ENCODE measurements at places on chromosomes 7 and 10.

DNA sequence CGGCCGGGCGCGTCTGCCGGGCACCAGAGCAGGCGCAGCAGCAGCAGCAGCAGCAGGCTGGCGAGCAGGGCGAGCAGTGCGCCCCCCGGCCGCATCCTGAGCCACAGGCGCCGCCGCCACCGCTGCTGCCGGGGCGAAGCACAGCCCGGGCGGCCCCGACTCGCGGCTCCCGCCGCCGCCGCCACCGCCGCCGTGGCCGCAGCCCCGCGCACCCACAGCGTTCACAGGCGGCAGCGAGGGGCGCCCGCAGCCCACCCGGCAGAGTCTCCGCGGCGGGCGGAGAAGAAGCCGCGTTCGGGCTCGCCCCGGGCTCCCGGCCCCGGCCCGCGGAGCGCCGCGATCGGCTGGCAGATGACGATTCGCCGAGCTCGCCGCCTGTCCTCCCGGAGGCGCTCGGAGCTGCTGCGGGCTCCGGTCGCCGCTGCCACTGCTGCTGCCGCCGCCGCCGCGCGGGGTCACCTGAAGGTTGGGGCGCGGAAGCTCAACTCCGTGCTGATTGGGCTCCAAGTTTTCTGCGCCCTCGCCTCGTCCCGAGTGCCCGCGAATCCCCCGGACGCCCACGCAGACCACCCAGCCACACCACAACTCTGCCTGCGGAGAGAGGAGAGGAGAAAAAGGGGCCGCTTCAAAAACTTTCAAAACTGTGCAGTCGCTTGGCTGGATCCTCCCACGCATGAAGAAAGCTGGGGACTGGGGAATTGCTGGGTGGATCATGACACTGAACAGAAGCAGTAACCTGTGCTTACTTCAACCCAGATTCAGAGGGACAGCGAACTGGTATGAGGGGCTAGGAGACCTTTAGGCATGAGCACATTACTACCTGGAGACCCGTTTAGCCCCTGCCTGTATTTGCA, at the start of gene ST8SIA6:
ST8SIA6 (minus strand) TSS at position 435 of the 854 bp plus-strand sequence; CDS start at position 95, 340 bp downstream.
- no peak for DNase-seq

DNA sequence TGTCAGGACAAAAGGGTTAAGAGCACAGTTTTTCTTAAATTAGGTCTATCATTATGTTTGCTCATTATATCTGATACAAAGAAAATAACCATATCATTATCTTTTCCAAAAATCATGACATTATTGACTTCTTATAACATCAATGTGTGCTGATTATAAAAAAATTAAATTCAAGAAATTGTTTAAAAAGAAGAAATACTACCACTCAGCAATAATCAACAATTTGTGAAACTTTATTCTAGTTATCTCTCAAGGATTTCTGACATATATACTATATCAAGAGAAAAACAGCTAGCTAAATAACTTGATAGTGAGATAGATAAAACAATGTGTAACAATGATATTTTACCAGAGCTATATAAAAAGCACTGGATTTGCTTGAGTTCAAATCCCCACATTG, 360.7 kb upstream of the PHF14 start:
- no peak for DNase-seq

DNA sequence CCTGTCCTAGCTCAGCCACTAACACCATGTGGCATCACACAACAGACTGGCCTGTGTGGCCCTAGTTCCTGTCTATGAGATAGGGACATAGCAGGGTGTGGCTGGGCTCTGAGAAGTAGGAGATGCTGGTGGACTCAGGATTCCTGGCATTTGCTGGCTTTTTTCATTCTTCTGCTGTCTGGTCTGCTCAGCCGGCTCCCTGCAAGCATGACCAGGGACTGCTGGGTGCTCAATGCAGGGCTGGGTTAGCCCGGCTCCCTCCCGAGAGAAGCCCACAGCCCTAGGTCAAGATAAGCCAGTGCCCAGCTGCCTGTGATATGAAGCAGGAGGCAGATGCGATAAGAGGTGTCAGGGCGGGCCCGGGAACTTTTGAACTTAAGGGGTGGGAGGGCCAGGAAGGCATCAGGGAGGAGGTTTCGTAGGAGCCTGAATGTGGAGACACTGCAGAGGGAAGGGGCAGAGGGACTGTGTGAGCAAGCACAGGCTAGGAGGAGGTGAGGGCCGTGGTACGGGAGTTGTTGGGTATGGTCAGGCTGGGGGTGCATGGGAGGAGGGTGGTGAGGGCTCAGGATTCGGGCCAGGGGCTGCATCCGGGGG, 3.5 kb downstream of the AQP1 start:
- DNase-seq = no peak

DNA sequence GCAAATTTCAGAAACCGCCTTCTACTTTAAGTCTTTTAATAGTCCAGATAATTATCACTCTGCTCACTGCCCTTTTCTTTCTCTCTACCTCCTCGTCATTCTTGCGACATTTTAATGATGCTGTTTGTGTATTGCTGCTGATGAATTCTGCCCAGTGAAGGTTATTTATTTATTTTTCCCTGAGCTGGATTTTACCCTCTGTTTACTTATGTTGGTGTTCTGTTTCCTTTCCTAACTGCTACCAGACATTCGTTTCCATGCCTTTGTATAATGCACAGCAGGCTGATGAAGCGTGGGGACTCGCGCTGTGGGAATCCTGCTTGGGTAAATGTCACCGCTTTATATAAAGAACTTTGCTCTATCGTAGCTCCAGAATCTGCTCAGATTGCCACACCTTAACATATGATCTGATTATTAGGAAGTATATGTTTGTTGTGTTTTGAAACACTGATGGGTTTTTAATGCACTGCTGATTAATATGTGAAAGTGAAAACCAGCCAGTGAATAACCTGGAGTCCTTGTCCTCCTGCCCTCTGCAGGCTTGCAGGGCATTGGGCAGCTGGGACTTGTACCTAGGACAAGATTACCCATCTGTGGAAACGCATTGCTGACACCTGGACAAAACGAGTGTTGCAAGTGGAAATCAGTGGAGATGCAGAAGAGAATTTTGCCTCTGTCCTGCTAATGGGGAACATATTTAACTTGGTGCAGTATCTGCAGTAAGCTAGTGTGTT, 291.5 kb downstream of the SDK1 start:
- DNase-seq = no peak

DNA sequence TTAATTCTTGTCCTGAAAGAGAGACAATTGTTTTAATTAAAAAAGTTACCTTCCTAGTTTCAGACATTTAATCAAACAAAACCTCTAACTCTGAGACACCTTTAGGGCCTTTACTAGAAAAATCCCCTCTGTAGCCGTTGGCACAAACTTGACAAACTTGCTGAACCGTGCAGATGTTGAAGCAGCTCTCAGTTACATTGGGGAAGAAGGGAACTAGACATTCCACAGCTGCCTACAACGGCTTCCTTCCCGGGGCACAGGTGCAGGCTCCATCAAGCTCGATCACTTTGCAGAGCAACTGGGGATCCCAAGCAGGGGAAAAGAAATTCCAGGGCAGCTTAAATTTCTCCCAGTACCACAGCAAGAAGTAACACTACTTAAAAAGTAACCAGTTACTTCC, 141.3 kb downstream of the SKAP2 start:
- no peak for DNase-seq

DNA sequence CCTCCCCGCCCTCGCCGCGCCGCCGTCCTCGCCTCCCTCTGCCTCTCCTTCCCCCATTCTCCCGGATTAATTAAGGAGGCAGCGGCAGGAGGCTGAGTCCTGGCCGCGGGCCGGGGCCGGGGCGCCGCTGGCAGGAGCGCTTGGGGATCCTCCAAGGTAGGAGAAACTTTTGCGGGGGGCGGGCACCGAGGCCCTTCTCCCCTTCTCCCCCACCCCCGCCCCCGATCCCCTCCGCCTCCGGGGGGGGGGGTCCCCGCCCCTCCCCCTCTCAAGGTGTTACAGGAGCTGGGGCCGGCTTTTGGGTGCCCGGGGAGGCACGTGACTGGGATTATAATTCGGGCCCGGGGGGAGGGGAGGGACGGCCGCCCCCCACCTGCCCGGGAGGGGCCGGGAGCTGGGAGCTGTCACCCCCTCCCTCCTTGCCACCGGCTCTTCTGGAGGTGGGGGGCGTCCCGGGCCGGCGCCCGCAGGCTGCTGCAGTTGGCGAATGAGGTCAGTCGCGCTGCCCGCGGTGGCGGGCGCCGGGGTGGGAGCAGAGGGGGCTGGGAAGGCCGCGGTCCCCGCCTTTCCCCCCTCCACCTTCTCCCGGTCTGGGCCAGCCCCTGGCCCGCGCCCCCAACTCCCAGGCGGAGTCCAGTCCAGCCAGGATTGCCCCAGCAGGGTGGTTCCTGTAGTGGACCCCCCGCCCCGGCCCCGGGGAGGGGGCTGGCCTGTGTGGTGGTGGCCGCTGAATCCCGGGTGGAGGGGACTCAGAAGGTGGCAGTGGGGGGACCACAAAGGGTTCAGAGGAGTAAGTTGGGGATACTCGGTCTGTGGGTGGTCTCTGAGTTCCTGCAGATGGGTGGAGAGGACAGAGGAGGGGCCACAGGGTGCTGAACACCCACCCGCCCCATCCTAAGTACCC, 567 bp downstream of the GTF2IRD1 start:
- no peak for DNase-seq

DNA sequence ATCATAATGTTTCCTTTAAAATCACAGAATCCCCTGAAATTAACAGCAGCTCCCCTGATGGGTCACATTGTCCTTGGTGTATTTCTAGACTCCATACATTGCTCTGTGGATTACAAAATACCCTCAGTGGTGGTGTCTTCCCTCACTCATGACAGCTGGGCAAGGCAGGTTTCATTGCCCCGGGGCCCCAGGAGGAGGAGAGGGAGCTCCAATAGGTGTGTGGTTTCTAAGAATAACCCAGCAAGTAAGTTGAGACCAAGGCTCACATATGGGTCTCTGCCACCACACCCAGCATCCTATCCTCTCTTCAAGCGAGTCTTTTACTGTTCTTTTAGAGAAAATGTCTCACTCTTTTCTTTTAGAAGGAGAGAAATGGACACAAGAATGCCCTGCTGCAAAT, 63.6 kb downstream of the PKD1L1 start:
- DNase-seq = no peak

DNA sequence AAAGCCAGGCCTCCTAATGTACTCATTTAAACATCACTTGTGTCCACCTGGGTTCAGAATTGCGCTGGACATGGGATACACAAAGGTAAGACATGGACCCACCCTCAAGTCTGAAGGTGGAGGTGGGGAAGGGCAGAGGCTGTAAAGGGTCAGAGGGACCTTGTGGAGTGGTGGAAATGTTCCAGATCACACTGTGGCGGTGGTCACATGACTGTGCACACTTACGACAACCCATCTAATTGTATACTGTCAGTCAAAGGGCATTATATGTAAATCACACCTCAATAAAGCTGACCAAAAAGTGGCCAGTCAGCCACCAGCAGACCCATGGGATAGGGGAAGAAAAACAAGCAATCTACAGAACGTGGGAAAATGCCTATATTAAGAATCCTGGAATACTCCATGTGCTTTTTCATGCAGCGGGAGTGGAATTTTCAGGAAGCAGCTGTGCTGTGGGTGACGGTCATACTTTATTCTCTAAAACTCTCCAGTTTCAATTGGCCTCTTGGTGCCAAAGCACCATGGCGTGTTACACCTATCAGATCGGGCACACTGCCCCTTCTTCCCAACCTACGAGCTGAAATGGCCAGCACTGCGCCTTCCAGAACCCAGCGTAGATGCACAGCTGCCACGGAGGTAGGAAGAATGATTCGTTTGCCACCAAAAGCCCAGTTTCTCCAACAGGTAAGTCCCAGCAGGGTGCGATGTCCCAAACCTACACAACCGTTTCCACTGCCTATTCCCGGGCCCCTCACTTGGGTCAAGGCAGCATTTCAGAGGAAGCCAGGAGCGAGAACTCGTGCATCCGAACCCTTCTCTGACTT, 69.8 kb downstream of the PRKAG2 start:
- no peak for DNase-seq

GRCh38 chr7:148763622-148764021, 64.9 kb downstream of the CUL1 start:
- no peak for DNase-seq

DNA sequence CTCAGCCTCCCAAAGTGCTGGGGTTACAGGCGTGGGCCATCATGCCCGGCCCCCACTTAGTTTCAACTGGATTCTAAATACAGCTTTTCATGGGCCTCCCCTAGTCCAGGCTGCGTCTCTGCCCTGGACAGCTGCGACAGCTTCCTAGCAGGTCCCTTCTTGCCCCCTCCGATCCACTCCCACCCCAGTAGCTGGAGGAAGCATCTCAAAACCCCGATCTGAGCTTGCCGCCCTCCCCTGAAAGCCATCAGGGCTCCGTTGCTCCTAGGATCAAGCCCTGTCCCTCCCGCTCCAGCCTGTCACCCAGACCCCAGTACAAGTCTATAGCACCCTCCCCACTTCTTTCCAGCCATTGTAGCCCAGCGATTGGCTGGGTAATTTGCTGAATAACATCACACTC, 64.5 kb downstream of the VWA2 start:
- no peak for DNase-seq

GRCh38 chr7:14322724-14323123, 333.3 kb upstream of the ETV1 start:
- no peak for DNase-seq

DNA sequence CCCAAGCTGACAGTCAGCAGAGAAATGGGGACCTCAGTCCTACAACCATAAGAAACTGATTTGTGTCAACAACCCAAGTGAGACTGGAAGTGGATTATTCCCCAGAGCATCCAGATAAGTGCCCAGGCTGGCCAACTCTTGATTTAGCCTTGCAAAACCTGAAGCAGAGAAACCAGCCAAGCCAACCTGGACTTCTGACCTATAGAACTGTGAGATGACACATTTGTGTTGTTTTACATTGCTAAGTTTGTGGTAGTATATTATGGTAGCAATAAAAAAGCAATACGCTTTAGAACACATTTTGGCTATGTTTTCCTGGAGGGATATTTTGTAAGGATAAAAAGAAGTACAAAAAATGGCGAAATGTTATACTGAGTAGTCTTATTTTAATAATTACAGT, 19.7 kb upstream of the CCDC6 start:
- no peak for DNase-seq

DNA sequence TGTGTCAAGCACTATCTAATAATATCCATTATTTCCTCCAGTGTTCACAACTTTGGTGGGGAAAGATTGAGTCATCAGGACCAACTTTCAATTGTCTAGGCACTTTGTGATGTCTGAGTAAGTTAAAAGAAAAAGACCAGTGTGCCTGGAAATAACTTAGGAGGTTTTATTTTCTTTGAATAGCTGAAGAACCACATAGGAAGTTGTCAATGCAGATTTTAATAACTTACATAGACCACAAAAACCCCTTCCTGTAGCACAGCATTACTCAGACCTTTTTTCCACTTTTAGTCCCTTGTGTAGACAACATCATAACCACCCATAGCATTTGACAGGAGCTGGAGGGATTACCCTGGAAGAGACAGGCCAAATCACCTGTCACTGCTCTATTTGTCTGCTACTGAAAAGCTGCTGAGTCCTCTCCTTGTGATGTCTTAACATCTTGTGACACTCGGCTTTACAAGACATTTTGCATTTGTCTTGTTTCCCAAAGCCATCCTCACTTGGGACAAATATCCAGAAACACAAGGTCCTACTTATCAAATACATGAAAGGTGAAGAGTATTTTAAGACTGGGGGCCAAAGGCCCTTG, 241.5 kb upstream of the PTER start:
- no peak for DNase-seq

Measured in stimulated activated CD8-positive, alpha-beta memory T cell treated with anti-CD3 and anti-CD28 coated beads, Interleukin-7, amount 100 ng/mL, for 48 hours (primary cell).